ENCODE measurements at places on chromosomes 11 and 22. TPM values are rescaled to one million over a fixed set of nuclear protein-coding genes. Genes with fewer than 3 reads are reported as not detected.

UBQLNL gene
- total RNA-seq = not detected

TRIM77 gene
- total RNA-seq = not detected

SYT7 gene
- 2.6 TPM for total RNA-seq

SLC39A13 gene
- 188 TPM for total RNA-seq

OR4D5 gene
- total RNA-seq = not detected

DBX1 gene
- not detected for total RNA-seq

KCNE3 gene
- total RNA-seq = 8.5 TPM

CD3E gene
- not detected for total RNA-seq

NPAS4 gene
- total RNA-seq = not detected

TNNI2 gene
- 0.94 TPM for total RNA-seq

THOC5 gene
- 24.3 TPM for total RNA-seq

GAB4 gene
- not detected for total RNA-seq

SLC17A6 gene
- not detected for total RNA-seq

MIAT gene
- total RNA-seq = 0.17 TPM

MMP11 gene
- 12.3 TPM for total RNA-seq
